Fibroblast of skin of right quadriceps (primary cell): ENCODE measurements at places on chromosomes 5 and 9.
A peak's percentile ranks its signal among the peaks of the same experiment; 100 is the strongest.

GRCh38 chr5:107630184-107630583 is 40.6 kb downstream of the EFNA5 start:
- no peak for DNase-seq

DNA sequence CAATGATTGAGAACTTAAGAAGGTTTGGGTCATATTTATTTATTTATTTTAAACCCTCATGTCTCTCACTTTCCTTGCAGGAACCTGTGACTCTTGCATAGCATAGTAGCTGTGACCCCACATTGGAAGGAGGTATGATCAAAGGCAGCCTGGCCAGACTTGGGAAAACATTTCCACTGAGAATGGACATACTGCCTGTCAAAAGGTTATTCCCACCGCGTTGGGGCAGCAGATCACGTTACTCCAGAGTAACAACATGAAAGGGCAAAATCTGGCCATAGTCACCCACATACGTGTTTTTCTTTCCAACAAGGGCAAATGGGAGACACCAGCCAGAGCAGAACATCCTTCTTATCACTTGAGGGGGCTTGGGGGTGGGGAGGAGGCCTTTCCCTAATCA is 95.7 kb downstream of the ARL15 start:
- no peak for DNase-seq

DNA sequence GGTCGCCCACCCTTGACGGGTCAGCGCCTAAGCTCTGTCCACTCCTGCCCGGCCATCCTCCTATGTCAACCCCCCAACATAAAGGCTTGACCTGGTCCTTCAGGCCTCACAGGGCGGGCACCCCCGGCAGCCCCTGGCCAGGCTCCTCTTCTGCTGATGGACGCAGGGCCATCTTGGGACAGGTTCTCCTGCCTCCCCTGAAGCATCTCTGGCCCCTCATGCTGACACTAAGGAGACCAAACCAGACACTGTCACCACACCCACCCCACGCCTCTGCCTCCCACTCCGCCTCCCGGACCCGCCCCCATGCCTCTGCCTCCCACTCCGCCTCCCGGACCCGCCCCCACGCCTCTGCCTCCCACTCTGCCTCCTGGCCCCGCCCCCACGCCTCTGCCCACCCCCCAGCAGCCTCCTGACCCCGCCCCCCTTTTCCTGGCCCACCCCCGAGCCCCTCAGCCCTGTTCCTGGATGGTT is 6.8 kb downstream of the OBP2A start:
- no peak for DNase-seq

DNA sequence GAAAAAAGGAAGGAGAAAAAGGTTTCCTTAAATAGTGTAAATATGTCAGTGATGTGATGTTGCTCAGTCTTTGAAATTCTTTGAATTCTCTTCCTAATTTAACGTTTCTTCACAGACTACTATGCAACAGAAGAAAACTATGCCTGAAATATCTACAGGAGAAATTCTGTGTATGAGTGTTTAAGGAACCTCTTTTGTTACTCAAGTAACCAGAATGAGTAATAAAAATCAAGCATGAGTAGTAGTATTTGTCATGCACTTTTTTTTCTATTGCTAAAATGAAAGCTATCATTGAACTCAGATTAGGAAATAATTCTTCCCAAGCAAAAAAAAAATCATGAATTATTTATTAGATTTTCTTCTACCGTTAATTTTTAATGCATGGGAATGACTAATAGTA is 20.3 kb upstream of the THG1L start:
- peak; percentile 85 for DNase-seq

- DNase-seq = peak; percentile 75
Measured at GRCh38 chr5:89255845-89256463, 373.0 kb upstream of the MEF2C start.

GRCh38 chr9:136289651-136290507 is 14.0 kb downstream of the CCDC187 start:
- DNase-seq = no peak

DNA sequence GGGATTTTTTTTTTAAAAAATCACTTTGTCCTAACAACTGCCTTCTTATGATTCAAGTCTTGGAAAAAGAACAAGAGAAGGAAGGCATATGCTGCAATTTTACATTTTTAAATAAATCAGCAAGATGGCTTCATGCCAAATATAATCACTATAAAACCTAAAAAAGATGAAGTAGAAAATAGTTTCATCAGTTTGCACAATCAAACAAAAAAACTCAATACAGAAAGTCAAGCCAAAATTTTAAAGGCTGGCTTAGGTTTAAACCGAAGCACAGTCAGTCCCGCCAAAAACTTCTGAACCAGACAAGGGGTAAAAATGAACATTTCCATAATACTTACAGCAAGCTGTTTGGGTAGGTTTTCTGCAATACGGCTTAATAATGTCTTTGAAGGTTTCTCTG is 57.3 kb downstream of the ZFR start:
- peak; percentile 20 for DNase-seq

- DNase-seq = peak; percentile 67
Measured at GRCh38 chr5:119327018-119327417, 28.8 kb upstream of the TNFAIP8 start.

GRCh38 chr5:61653807-61654580 is 321.9 kb downstream of the ZSWIM6 start:
- DNase-seq = no peak

DNA sequence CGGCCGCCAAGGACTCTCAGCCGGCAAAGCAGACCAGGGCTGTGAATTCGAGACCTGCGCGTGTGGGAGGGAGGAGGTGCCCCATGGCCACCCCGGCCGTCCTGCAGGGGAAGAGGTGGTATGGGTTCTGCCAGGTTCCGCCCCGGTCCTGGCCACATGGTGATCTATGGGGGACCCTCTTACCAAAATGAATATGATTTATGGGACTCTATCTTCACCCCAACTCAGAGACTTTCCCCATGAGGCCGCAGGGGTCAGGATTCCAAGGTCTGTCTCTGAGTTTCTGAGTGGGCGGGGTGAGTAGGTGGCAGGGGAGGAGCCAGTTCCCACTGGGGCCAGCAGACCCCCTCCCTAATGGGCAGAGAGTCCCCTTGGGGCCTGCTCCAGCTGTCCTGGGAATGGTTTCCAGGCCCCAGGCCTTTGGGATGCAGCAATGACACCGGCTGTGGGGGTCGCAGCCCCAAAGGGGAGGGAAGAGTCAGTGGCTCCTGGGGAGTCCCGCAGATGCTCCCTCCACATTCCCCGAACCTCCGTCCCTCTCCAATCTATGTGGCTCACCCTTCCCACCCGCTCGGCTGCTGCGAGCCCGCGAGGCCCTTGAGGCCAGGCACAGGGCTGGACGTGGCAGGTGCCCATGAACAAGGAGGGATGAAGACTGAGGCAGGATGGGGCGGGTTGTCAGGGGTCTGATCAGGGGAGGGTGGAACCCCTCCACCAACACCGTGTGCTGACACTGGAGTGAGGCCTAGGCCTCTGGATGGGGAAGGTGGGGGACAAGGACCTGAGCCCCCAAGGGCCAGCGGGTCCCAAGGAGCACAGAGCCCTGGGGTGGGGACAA is 20.1 kb upstream of the NOTCH1 start:
- DNase-seq = no peak

DNA sequence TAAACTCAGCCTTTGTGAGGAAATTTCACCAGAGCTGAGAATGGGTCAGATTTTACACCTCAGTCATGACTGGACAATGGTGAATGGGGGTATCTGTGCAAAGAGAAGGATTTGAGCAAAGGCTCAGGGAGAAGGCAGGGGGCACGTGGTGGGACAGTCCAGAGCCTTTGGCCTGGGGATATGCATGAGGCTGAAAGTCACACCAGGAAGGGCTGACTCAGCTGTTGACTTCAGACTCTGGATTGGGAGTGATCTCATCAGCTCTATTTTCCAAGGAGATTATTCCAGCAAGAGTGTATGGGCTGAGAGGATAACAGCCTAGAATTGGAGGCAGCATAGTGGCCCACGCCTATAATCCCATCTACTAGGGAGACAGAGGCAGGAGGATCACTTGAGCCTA is 53.6 kb downstream of the SAXO1 start:
- peak; percentile 53 for DNase-seq

GRCh38 chr5:88130211-88130815 is 138.3 kb downstream of the TMEM161B start:
- no peak for DNase-seq
